ENCODE measurements at places on chromosomes 5 and 9. TPM values are rescaled to one million over a fixed set of nuclear protein-coding genes. Genes with fewer than 3 reads are reported as not detected.
A peak's percentile ranks its signal among the peaks of the same experiment; 100 is the strongest.

GRCh38 chr9:38437193-38437823 lies 13.1 kb upstream of the IGFBPL1 start:
- H3K27me3 ChIP-seq = no peaks in the 10 kb centered on the region
- no peaks in the 10 kb centered on the region for H3K36me3 ChIP-seq
- no peak overlapping the region for H3K4me3 ChIP-seq
- H3K27ac ChIP-seq = no peak overlapping the region
- peak; percentile 12 for DNase-seq

DNA sequence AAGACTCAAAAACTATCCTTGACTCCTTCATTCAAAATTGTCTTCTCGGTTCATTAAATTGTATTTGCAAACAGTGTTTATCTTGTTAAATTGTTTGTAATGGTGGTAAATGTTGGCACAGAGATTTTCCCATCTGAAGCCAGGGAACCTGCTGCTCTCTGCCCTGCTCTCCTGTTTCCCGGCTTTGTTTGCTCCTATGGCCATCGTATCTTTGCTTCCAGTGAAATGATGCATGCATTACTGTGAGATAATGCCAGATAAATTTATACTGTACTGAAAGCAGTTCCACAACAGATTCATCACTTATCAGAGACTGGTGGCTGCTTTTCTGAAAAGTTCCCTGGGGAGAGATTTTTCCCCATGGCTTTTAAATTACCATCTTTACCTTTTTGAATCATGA lies 81.4 kb downstream of the CD180 start:
- H3K4me1 ChIP-seq = no peaks in the 10 kb centered on the region
- DNase-seq = no peak
- H3K4me3 ChIP-seq = no peak overlapping the region
- no peaks in the 10 kb centered on the region for H3K27me3 ChIP-seq

DNA sequence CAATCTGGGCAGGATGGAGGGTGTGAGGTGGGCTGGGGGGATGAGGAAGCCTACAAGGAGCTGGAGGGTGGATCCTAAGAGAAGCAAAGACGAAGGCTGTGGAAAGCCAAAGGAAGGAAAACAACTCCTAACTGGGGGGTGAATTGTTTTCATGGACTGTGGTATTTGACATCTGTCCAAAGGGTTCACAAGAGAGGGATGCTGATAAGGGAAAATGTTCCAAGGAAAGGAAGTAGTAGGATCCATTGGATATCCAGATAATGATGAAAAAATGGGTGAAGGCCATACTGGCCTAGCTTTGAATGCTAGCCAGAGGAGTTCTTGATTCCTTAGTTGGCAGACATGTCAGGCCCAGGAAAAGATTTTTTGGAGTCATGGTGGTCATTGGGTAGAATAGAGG lies 51.8 kb upstream of the FOXI1 start:
- H3K27me3 ChIP-seq = no peaks in the 10 kb centered on the region
- no peak overlapping the region for H3K4me3 ChIP-seq
- no peak for DNase-seq
- H3K27ac ChIP-seq = no peak overlapping the region
- no peaks in the 10 kb centered on the region for H3K4me1 ChIP-seq

DNA sequence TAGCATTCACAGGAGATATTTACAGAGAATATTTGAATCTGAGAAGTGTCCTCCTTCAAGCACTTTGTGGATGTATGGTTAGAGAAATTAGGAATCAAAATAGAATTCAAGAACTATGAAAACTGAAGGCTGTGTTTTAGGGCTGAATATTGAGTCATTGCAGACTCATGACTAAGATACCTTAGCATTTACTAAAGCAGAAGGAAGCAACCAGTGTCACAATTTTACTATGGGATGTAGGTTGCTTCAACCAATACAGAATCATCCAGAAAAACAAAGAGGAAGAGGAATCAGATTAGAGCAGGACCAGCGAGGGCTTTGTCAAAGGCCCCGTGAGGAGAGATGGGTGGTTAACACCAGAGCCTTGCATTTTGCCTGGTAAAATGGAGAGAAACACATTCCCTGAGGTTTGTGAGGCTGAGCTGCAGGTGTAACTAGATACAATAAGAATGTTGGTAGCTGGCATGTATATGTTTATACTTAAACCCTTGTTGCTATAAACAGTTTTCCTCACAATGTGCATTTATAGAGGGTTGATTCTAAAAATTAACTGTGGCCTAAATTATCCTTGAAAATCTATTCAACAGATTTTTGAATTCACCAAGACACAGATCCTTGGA lies 518.1 kb downstream of the AGTPBP1 start:
- no peaks in the 10 kb centered on the region for H3K27me3 ChIP-seq
- DNase-seq = no peak
- no peaks in the 10 kb centered on the region for H3K36me3 ChIP-seq

DNA sequence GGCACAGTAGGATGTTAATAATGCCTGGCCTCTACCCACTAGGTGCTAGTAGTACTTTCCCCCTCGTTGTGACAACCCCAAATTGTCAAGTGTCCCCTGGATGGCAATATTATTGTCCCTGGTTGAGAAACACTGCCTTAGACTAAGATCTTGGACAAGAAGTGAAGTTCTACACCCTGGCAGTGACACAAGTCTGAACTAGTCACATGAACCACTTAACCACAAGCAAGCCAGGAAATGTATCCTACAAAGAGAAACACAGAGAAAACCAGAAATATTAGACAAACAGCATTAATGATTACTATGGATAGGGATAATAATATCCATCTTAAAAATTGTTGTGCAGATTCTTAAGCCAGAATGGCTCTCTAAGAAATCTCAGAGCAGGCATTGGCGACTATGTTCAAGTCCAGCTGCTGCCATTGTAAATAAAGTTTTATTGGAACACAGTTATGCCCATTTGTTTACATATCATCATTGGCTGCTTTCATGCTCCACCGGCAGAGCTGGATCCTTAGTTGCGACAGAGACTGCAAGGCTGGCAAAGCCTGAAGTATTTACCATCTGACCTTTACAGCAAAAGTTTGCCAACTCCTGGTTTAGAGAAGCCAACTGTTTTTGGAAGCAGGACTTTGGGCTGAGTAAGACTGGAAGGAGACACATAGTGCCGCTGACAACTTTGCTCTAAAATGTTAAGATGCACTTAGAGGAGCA lies 80.8 kb downstream of the NTRK2 start:
- H3K27me3 ChIP-seq = no peaks in the 10 kb centered on the region
- H3K27ac ChIP-seq = no peak overlapping the region
- no peaks in the 10 kb centered on the region for H3K4me1 ChIP-seq
- H3K4me3 ChIP-seq = no peak overlapping the region

DNA sequence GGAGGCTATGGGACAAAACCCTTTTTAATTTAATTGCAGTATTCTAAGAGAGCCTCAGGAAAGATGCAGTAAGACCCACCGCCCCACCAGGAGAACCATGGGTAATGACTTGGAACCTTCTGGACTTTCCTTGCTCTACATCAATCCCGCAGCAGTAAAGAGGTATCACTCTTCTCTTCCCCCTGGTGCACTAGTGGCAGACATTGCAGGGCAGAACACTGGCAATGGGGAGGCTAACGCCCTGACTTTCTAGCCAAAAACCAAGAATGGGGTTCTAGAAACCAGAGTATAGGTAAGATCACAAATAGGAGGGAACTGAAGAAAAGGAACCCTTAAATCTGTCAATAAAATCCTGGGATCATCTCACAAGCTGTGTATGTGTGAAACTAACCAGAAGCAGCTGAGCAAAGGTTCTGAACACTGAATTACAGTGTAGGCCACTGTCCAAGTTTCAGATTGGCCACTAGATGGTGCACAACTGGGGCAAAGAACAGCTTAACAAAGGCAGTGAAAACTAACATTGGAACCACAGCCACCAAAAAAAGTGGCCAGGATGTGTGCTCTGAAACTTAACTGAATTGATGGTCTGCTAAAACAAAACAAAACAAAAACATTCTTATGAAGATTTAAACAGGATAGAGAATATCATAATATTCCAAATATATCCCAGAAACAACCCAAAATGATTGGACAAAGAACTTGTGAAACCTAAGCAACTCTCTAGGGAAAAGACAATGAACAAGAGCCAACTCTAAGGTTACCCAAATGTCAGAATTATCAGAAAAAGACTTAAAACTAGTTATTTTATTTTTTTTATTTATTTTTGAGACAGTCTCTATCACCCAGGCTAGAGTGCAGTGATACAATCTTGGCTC lies 6.6 kb upstream of the FAM151B start:
- H3K27ac ChIP-seq = no peak overlapping the region
- H3K36me3 ChIP-seq = peaks cover 13% of the 10 kb centered on the region
- no peaks in the 10 kb centered on the region for H3K4me1 ChIP-seq

DNA sequence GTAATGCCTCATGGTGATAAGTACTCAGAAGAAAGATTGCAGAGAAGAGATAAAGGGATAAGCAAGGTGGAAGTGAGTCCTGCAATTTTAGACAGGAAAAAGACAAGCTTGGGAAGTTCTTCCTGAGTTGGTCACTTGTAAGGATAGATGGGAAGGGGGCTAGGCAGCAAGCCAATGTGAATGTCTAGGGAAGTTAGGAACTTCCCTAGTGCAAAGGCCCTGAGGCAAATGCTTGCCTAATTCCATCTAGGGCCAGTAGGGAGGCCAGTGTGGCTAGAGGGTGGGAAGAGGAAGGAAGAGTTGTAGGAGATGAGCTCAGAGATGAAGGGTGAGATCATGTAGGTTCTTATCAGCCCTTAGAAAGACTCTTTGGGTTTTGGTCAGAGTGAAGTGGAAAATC lies 206.6 kb downstream of the MAT2B start:
- DNase-seq = no peak
- H3K4me3 ChIP-seq = no peak overlapping the region
- H3K36me3 ChIP-seq = no peaks in the 10 kb centered on the region
- H3K27ac ChIP-seq = no peak overlapping the region
- H3K27me3 ChIP-seq = no peaks in the 10 kb centered on the region
- no peaks in the 10 kb centered on the region for H3K4me1 ChIP-seq

GRCh38 chr5:135193213-135194125 lies 159.4 kb upstream of the PITX1 start:
- H3K4me3 ChIP-seq = no peak overlapping the region
- H3K27ac ChIP-seq = no peak overlapping the region
- DNase-seq = no peak
- H3K36me3 ChIP-seq = no peaks in the 10 kb centered on the region
- H3K27me3 ChIP-seq = peaks cover 45% of the 10 kb centered on the region

DNA sequence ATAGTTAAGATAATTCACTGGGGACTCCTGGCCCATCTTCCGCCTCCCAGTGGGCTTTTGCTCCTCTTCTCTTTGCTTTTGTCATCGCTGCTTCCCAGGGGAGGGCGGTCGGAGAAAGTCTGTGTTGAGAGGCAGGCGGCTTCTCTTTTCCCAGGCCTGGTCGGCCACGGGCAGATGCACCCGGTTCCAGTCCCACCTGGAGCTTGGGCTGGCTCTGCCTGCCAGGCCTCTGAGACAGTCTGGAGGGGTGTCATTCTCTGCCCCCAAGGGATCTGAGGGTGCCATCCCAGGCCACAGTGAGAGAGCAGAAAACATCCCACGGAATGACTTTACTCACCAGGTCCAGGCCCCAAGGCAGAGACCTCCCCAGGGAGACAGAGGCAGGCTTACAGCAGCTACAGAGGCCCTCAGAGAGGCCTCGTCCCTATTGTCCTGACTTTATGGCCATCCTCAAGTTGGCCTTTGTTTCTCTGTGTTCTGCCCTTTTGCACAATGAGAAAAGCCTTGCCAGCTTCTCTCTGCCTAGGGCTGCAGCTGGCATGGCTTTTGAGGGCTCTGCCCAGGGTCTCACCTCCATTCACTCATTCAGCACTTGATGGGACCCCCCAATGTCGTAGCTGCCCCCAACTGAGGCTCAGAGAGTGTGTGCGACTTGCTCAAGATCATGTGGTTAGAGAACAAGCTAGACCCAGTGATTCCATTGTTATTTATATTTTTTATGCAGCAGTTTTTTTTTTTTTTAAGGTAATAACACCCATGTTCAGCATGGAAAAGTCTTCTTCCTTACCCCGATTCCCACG lies 44.2 kb upstream of the BOD1 start:
- no peaks in the 10 kb centered on the region for H3K27me3 ChIP-seq
- DNase-seq = no peak
- no peaks in the 10 kb centered on the region for H3K36me3 ChIP-seq
- H3K4me1 ChIP-seq = no peaks in the 10 kb centered on the region
- no peak overlapping the region for H3K27ac ChIP-seq
- no peak overlapping the region for H3K4me3 ChIP-seq

- no peaks in the 10 kb centered on the region for H3K36me3 ChIP-seq
- no peak overlapping the region for H3K27ac ChIP-seq
- DNase-seq = no peak
- no peak overlapping the region for H3K4me3 ChIP-seq
Observed at GRCh38 chr5:160367261-160367660, 3.2 kb downstream of the C1QTNF2 start.

- H3K4me3 ChIP-seq = no peak overlapping the region
- no peak overlapping the region for H3K27ac ChIP-seq
- H3K4me1 ChIP-seq = no peaks in the 10 kb centered on the region
- no peak for DNase-seq
Observed at GRCh38 chr5:103290846-103291245, 32.3 kb downstream of the MACIR start.

DNA sequence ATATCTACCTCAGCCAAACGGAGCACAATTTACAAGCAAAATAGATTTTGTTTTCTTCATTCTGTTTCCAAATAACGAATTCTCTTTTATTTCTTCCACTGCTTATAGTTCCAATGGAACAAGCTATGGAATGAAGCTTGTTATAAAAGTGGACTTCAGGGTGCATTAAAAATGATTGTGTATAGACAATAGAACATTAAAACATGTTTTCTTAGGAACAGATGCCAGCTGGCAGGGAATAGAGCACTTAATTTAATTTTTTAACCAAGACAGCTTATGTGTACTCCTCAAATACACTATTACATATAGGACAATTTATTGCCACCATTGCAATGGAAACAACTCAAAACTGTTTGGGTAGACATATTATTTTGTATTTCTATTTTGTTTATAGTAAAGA lies 860.1 kb upstream of the TYRP1 start:
- H3K4me3 ChIP-seq = no peak overlapping the region
- H3K4me1 ChIP-seq = no peaks in the 10 kb centered on the region
- DNase-seq = no peak

- DNase-seq = peak; percentile 80
- H3K27ac ChIP-seq = peak overlapping the region; percentile 54
- peaks cover 5% of the 10 kb centered on the region for H3K4me1 ChIP-seq
- H3K4me3 ChIP-seq = no peak overlapping the region
Observed at GRCh38 chr5:142301540-142301939, 23.3 kb downstream of the SPRY4 start.

DNA sequence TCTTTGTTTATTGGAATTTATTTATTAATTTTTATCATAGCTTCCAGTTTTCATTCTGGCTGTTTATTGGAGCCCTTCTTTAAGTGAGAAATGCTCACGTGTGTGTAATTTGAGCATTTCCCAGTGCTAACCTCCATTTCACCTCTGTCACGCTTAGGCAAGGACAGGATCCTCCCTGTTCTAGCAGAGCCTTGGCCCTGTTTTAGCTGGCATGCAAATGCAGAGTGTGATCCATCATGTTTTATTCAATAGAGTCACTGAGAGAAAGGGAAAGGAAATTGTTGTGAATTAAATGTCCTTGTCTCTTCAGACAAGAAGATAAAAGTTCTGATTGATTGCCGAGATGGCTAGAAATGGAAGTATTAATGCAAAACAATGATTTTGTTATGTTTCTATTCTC lies 137.3 kb upstream of the ACO1 start:
- H3K27me3 ChIP-seq = no peaks in the 10 kb centered on the region
- H3K4me3 ChIP-seq = no peak overlapping the region
- DNase-seq = no peak
- no peaks in the 10 kb centered on the region for H3K4me1 ChIP-seq
- no peaks in the 10 kb centered on the region for H3K36me3 ChIP-seq
- no peak overlapping the region for H3K27ac ChIP-seq

NIPSNAP3A gene
- 3.4 TPM for total RNA-seq
